ENCODE measurements at places on chromosomes 11 and 22. TPM values are rescaled to one million over a fixed set of nuclear protein-coding genes. Genes with fewer than 3 reads are reported as not detected.

The SYTL2 gene
- 3.0 TPM for polyA plus RNA-seq

The MS4A8 gene
- polyA plus RNA-seq: not detected

The CST6 gene
- polyA plus RNA-seq: 9.9 TPM

The NLRP14 gene
- 0.14 TPM for polyA plus RNA-seq

The GAS2 gene
- polyA plus RNA-seq: 2.6 TPM

The CNIH2 gene
- 4.3 TPM for polyA plus RNA-seq

The SPDYC gene
- 0.52 TPM for polyA plus RNA-seq

The CREB3L1 gene
- polyA plus RNA-seq: 10.3 TPM

The TTLL1 gene
- 6.8 TPM for polyA plus RNA-seq

The ZNF280B gene
- polyA plus RNA-seq: 5.5 TPM

The OSM gene
- polyA plus RNA-seq: not detected

The MICALL1 gene
- 4.8 TPM for polyA plus RNA-seq

The MMP10 gene
- polyA plus RNA-seq: not detected

The NF2 gene
- 15.0 TPM for polyA plus RNA-seq

The GNAZ gene
- 2.9 TPM for polyA plus RNA-seq

The PRRG4 gene
- polyA plus RNA-seq: 1.4 TPM

The VPREB1 gene
- polyA plus RNA-seq: not detected

The EHBP1L1 gene
- 1.4 TPM for polyA plus RNA-seq

The PPP1CA gene
- 217 TPM for polyA plus RNA-seq

The OR2AT4 gene
- not detected for polyA plus RNA-seq

The RASSF10 gene
- polyA plus RNA-seq: 0.52 TPM

The CEND1 gene
- polyA plus RNA-seq: 5.7 TPM

The FBXO7 gene
- 32.7 TPM for polyA plus RNA-seq

The MYRF gene
- polyA plus RNA-seq: 2.2 TPM
